D721Med (cell line): ENCODE measurements at places on chromosomes 2 and 18.

- no peak for DNase-seq
Measured at GRCh38 chr18:25133879-25134278, 218.1 kb downstream of the ZNF521 start.

DNA sequence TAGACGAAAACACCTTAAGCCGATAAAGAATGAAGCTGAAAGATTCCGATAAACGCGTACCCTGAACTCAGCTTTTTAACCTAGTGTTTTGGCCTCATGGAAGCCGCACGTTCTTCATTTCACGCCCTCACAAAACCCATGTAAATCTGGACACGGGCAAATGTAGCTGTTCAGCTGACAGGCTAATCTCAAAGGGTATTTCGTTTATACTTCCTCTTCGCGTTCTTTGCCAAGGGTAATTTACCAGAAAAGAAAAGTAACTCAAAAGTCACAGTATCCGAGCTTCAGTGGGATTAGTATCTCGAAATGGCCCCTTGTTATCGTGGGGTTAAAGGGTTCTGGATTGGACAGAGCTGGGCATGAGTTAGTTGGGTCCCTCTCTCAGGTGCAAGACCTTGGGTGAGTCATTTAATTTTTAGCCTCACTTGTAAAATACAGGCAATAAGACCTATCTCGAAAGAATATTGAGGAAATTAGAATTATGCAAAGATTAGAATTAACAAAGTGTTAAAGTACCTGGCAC, 22.0 kb upstream of the STPG4 start:
- no peak for DNase-seq

DNA sequence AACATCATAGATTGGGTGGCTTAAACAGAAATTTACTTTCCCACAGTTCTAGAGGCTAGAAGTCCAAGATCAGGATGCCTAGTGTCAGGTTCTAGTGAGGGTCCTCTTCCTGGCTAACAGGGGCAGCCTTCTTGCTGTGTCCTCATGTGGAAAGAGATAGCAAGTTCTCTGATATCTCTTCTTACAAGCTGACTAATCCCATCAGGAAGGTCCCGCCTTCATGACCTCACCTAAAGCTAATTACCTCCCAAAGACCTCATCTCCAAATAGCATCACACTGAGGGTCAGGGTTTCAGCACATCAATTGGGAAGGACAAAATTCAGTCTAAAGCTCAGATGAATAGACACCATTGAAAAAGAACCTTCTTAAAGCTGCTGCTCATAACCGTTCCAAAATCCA, 22.9 kb downstream of the ACVR1 start:
- DNase-seq = no peak

DNA sequence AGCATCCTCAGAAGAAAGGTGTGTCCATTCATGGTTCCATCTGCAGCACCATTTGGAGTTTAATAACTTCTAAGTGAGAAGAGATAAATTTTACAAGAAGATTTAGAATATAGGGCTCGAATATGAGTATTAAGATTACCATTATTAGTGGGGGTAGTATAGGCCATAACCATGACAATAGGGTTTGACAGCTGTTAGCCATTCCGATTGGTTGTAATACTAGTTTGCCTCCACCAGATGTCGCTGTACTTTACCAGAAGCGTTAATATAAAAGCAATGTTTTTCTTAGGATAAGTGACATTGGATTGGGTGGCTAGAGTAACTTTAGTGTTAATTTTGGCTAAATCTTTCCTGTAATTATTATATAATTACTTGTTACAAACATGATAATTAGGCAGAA, 107.5 kb upstream of the SRD5A2 start:
- DNase-seq = no peak

DNA sequence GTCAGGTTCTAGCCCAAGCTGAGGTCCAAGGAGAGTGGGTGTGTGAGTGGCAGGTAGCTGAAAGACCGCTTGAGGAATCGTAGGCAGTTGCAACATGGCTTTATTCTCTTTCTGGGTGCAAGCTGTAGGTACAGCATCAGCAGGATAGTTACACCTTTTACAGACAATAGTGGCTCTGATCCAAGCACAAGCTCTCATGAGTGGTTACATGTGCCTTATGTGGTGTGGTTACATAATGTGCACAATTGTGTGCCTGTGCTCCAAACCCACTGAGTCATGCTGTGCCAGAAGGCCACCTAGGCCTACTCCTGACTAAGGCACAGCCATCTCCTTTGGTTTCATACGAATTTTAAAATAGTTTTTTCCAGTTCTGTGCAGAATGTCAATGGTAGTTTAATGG, 227.6 kb downstream of the SATB2 start:
- no peak for DNase-seq

DNA sequence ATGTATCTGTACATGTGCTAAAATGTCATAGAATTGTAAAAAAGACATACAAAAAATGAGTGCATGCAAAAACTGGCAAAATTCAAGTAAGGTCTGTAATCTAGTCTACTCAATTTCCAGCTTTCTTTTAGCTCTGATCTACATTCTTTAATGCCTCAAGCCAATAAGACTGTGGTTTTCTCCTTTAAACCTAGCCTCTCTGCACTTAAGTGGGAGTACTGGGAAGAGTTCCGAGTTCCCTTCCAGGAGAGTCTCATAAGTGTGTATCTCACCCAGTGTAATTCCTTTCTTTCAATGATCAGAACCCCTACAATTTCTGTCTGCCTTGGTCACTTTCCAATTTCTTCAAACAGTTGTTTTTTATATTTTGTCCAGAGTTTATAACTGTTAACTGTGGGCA, 150.1 kb downstream of the PTRHD1 start:
- DNase-seq = no peak

DNA sequence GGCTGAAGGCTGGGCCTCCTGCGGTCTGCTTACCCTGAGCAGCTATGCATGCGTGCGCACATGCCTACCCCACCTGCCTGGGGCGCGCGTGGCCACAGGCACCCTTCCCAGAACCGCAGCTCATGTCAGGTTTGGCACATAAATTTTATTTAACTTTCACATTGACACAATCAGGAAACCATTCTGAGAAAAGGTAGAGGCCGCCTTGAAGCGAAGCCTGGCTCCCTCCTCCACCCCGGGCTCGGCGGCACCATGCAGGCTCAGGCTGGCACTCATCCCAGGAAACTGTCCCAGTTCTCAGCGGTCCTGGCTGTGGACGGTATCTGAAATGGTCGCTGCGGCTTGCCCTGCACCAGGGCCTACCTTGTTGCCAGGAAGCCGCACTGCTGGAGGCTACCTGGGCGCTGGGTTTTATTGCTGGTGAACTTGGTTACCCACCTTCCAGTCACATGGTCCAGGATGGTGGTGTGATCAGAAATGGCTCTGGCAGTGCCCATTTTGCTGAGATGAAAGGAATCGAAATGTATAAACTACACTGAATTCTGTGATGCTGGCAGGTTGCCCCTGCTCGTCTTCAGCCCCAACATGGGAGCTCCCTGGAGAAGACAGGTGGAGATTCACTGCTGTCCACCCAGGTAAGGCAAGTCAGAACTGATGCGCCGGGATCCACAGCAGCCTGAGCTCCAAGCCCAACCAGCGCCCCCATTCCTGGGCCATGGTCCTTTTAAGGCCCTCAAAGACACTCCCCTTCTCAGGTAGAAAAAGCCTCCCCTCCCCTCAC, 25.5 kb downstream of the CHST10 start:
- DNase-seq = no peak

GRCh38 chr2:212915121-212915782, 236.2 kb downstream of the IKZF2 start:
- DNase-seq = no peak

DNA sequence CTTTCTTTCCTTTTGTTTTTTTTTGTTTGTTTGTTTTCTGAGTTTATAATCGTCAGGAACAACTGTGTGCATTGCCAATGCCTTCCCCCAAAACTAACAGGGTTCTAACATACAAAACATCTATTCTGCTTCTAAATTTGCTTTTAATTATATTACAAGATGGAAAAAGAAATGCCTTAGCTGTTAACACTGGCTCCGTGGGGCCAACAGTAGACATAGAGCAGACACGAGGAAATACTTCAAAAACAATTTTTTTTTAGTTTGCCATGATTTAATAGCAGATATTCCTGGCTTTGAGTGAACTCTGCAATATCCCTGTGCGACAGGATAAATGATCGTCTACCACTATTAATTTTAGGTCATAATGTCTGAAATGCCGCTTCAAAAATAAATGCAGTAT, 153.3 kb upstream of the HNRNPA3 start:
- DNase-seq = no peak

DNA sequence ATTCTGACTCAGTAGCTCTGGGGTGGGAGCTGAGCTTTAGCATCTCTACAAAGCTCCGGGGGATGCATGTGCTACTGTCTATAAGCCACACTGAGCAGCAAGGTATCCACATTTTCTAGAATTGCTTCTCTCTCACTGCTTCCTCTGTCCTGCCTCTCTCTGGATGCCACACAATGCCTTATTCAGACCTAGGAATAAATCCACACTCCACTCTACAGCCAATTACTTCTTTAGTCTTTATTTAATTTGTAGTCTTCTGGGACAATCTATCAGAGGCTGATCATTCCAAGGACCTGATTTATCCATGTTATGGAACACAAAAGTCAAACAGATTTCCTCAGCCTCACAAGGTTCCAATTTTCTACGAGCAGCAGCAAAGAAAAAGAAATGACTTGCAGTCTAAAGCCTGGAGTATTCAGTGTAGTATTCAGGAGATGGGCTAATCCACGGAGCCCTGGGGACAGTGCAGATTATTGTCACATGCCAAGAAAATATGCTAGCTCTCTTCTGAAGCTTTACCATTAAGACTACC, 4.4 kb downstream of the BCL2 start:
- DNase-seq = no peak

- no peak for DNase-seq
Measured at GRCh38 chr2:161754379-161754778, 130.2 kb downstream of the SLC4A10 start.

DNA sequence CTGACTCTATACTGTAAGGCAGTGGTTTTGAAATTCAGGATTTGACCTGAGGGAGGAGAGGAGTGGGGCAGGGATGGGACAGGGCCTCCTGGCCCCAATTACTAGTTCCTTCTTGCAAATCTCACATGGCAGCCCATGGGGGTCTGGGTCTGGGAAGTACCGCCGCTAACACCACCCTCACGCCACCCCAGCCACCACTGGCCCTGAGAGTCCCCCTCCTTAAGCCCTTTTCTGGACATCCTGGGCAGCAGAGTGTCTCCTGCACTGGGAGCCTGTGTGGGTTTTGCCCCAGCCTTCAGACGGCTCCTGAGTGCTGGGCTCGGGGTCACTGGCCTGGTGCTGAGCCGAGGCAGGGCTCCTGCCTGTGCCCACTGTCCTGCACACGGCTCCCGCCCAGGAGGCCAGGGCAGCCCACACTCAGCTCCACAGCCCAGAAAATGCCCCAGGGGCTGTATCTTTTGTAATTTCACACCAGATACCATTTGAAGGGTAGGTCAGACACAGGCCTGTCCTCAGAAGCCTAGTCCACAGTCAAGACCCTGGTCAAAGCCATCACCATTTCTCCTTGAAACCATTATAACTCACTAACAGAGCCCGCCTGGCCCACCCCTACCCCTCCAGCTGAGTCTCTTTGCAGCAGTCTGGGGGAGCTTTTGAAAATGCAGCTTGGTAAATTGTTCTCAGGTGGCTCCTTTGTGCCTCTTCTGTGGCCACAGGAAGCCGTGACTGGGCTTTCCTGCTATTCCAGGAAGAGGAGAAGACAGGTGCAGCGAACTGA, 55.1 kb downstream of the CYP27C1 start:
- DNase-seq = no peak

DNA sequence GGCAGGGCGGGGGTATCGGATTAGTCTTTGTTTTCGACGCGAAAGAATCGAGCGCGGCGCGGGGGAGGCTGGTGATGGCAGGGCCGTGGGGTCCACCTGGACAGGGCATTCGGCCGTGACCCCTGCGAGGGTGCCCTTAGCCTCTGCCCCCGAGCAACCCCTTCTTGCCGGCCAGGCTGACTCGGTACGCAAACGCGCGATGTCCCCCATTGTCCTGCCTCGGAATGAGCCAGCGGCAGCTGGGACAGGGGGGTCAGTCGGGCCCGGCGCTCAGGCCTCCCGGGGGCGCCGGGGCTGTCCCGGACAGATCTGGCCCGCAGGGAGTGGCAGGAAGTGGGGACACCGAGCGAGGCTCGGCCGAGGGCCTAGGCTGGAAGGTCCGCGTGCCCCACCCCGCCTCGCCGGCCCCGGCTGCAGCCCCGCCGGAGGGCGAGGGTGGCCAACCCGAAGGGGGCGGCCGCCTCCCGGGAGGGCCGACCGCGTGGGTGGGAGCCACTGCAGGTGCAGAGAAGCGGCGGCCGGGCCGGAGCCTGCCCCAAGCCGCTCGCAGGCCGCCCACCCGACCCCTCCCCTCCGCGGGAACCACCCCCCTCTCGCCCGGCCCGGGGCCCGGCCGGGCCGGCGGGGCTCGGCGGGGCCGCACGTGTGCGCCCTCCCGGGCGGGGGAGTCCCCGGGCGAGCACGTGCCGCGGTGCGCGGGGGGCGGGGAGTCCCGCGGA, at the start of gene TET3:
TET3 (plus strand) TSS at position 708 of the 719 bp plus-strand sequence. CDS start 1,494 bp downstream, outside the sequence.
- DNase-seq = no peak

- no peak for DNase-seq
Measured at GRCh38 chr2:204250692-204251091, 294.6 kb upstream of the PARD3B start.

GRCh38 chr2:179336782-179337534, 72.3 kb upstream of the SESTD1 start:
- no peak for DNase-seq

DNA sequence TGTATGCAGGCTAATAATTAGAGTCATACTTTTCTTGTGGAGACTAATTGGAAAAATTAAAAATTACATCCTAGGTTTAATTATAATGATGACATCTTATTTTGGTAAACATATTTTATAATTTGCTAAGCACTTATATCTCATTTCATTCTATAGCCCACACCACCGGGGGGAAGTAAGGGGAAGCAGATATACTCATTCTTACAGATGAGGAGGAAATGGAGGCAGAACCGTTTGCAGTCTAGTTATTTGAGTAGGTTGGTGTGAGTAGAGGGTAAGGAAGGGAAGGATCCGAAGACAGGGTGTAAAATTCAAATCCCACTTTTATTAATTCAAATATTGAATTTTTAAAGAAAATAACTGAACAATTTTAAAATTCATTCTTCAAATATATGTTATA, 3.7 kb downstream of the ITGAV start:
- DNase-seq = no peak
